ENCODE measurements at places on chromosomes 11 and 22.

DNA sequence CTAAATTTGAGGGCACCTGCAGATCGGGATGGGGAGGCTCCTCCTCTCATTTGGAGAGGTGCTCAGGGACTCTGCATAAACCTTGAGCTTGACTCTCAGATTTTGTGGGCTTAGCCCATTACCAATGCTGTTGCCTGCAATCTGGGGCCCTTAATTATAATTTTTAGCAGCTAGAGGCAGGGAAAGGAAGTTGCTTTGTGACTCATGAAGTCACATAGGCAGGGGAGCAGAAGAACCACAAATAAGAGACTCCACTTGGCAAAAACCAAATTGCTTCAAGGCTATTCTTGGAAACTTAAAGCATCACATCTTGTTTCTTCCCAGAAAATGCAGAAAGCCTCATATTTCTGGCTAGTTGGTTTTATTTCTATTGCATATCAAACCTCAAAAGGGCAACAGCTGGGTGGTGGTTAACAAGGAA lies 46.9 kb downstream of the MICAL2 start:
- no peak for DNase-seq

DNA sequence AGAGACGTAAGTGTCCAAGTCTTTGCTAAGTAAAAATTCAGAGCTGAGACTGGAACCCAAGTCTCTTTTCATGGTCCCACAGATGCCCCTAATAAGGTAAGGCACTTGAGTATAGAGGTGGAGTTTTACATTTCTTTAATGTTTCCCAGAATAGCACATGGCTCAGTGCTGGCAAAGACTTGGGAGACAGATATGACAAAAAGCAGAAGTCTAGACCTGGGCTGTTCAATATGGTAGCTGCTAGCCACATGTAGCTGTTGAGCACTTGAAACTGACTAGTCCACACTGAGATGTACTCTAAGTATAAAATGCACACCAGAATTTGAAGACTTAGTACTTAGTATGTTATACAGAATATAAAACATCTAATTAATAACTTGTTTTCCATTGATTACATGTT lies 17.6 kb downstream of the VSTM5 start:
- no peak for DNase-seq

DNA sequence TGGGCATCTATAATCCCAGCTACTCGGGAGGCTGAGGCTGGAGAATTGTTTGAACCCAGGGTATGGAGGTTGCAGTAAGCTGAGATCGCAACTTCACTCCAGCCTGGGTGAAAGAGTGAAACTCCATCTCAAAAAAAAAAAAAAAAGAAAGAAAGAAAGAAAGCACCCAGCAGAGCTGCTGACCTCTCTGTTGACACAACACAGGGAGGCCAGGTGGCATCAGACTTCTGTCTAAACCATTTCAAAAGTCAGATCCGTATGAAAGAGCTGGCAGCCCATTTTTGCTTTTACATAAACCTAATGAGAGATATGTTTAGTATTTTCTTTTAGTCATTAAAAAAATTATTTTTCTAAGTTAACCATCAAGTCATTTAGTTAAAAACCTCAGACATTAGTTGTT lies 64.4 kb upstream of the RRM1 start:
- DNase-seq: no peak

DNA sequence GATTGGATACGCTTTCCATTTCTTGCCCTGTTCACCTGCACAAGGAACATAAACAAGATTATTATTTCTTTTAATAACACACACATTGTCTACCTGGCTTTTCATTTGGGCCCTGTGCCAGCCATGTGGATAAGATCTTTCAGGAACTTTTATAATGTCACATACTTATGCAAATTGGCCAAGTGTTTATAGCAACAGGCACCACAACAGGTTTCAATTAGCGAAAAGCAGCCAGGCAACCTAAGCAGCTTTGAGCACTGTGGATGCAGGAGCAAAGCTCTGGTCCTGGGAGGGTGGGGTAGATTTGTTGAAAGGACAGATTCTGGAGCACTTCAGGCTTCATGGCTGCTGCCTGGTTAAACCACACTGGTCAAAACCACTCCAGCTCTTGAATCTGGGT lies 217.4 kb downstream of the BARX2 start:
- DNase-seq: no peak

DNA sequence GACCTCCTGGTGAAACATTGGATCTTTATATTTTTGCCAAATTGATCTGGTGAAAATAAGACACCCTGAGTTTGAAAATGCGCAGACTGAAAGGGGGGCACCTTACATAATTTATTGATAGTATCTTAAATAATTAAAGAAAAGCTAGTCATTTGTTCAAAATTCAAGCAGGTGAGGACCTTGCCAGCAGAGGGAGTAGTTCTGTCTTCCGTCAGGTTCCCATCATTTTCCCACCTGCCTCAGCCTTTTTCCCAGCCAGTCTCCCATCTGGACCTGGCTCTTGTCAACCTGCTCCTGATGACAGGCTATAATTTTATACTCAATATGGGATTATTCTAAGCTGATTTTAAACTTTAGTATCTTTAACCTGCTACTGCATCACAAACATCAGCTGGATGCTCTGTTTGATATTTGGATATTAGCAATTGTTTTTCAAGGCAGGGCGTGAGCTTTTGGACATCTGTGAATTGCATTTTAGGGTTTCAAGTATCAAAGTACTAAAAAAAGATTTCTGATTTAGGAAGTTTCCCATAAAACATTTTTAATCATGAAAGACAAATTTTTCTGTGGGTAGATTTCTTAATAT lies 132.0 kb downstream of the ELP4 start:
- DNase-seq: no peak

DNA sequence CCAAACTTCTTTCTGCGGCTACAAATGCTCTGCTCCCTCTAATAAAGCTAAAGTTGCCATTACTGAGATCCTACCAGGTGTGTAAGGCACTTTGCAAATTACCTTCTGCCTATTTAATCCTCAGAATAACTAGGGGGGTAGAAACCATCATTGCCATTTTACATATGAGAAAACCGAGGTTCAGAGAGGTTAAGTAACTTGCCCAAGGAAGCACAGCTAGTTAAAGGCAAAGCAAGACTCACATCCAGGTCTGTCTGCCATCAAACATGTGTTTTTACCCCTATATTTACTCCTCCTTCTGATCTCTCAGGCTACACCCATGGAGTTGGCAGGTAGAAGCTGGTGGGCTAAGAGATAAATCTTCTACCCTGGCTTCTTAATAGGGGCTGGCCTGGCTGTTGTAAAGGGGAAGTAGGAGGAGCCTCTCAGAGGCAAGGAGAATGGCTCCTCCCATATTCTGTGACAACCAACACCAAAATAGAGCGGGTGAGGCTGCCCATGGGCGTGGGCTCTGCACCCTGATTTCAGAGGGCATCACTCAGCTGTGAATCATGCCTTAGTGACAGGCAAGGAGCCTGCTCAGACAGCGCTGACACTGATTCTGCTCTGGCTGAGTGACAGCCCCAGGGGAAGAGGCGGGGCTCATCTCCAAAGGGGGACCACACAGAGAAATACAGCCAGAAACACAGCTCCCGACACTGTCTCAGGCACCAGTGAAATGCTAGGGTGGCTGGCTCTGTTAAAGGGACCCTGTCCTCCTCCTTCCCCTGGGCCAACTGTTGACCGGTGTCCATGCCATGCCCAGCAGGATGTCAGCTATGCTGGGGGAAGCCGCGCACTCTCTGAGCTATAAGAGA lies 106.8 kb downstream of the ABTB2 start:
- DNase-seq: no peak

GRCh38 chr11:111302298-111302697 lies 4.0 kb downstream of the POU2AF3 start:
- no peak for DNase-seq

- DNase-seq: no peak
Measured at GRCh38 chr11:65873318-65874156, 937 bp upstream of the EFEMP2 start.

GRCh38 chr22:31244046-31244942 lies 32.2 kb downstream of the LIMK2 start:
- DNase-seq: no peak

DNA sequence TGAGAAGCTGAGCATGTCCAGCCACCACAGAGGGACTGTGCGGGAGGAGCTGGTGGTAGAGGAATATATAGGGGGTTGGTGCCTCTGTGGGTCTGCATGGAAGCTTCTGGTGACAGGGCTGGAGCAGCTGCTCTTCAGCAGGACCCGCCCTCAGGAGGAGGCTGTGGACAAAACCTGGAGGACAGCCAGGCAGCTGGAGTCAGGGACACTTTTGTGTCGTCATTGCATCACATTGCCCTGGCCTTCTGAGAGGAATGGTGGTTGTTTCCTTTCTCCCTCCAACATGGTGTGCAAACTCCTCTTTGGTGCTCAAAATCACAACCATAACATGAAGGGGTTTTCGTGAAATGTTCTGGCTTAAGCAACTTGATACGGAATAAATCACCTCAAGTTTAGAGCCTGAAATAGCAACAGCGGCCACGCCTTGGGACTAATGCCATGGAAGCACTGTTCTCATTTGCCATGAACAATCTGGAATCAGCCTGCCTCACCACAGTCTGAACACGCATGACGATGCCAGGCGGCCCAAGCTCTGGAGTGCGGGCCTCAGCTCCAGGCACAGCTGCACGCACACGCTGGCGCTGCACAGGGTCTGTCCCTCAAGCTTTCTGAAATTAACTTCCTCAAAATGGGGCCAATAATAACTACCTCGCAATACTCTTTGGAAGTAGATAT lies 17.1 kb upstream of the CSRP3 start:
- no peak for DNase-seq

GRCh38 chr11:12693479-12694182 lies 19.4 kb downstream of the TEAD1 start:
- DNase-seq: no peak

GRCh38 chr11:106468531-106468930 lies 391.1 kb downstream of the AASDHPPT start:
- DNase-seq: no peak

DNA sequence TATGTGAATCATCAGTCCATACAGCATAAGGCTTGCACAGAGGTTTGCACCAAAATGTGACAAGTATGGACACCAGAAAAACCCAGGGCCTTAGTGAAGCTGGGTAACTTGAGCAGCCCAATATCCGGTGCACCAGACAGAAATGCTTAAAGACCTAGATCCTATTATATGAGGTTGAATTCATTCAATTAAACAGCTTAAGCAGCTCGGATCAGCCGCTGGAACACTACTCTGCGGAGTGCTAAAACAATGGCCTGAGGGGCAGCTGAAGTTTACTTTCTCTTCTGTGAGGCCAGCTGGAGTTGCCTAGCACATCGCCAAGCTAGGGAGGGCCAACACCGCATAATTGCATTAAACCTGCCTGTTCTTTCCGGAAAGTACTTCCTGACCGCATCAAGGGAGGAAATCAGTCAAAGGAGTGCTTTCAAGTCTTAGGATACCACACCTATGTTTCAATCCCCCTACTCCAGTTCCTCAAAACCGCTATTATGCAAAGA lies 17.0 kb upstream of the FAM181B start:
- DNase-seq: no peak

Data from cortex of kidney (tissue), 1 donor.